ENCODE measurements at places on chromosomes 1 and 21.

DNA sequence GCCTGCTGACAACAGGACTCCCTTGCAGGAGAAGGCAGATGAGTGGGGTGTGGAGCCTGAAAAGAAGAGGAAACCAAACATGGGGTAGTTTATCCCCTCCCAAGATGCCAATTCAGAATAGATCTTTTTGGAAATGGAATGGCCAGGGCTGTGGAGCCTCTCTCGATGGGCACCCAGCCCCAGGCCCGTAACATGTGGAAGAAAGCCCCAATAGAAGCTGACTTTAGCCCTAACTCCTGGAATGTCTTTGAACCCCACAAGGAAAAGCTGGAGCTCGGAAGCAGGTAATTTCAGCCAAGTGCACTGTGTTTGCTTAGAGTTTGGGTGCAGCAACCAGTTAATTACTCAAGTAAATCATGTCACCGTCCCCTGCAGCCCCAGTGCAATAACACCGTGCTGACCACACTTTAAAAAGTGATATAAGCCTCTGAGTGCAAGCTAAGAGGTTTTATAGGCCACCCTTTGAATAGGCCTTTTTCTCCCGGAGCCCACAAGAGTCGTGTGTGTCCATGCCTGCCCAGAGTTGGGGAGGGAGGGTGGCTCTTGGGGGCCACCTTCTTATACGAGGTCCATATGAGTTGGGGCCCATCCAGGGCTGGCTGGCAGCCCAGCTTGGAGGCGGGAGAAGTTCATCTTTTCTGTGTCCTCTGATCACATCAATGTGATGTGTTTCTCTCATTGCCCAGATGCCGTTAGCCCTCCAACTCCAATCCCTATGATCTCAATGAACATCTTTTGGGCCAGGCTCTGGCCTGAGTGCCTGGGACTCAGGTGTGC lies 153.2 kb downstream of the TRABD2B start:
- no peak for DNase-seq

DNA sequence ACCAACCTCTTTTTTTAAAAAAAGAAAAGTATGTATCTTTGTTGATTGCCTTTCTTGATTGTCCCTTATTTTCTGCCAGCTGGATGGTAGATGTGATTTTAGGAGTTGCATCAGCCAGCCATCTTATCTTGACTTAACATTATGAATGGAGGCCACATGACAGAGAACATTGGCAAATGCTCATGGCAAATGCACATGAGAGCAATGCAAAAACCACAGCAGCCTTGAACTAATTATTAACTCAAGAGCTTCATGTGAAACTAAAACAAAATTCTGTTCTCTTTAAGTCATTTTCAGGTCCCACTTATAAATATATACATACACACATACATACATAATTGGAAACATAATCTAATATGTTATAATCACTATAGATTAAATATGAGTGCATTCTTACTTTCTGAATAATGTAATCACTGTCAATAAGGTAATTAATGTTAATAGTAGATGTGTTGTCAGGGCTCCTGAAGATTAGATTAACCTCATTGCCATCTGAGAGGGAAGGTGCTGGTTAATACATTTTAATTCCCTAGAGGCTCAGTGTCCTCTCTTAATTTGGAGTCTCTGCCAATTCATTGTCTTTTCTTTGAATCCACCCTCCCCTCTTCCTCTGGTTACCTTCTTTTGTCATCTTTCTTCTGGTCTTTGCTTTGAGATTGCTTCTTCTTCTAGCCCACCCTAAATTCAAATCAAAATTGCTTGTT lies 962.2 kb downstream of the ADGRL2 start:
- no peak for DNase-seq

GRCh38 chr1:208603721-208604120 lies 359.5 kb upstream of the PLXNA2 start:
- DNase-seq = no peak

DNA sequence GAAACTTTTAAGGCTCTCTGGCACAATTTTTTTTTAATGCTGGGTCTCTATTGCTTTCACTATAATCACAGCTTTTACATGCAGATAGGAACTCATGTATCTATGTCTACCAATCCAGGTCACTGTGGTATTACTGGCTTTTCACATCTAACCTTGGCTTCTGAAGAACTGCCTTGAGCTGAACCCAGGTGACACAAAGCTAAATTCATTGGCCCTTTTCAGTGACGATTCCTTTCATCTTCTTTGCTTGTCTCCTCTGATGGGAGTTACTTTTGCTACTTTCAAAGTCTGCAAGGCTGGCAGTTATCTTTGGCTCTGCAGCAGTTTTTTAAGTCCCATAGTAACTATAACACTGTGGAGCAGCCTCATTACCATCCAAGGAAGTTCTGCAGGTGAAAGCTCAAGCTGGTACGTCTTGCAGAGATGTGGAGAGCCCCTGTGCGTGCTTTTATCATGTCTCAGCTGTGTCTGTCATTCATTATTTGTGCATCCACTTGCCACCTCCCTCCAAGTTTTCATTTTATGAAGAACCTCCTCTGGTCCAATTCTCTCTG lies 364.3 kb downstream of the VAV3 start:
- no peak for DNase-seq

GRCh38 chr1:247843411-247843810 lies 1.7 kb upstream of the OR11L1 start:
- DNase-seq = no peak

DNA sequence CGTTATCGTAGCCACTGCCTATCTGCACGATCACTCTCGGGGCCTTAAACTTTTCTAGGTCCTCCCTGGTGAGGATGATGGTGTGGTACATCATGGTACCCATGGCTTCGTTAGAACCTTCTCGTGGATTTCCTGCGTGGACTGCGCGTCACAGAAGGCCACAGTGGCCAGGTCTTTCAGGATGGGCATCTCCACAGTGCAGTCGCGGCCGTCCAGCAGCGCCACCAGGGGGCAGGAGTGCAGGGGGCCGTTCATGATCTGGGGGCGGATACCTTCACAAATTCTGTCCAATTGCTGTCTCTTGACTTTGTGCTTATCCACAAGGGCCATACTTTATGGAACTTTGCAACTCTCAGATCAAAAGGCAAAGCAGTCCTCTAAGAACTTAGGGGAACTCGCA lies 69.6 kb downstream of the WLS start:
- no peak for DNase-seq

- no peak for DNase-seq
Observed at GRCh38 chr21:21096956-21097355, 98.7 kb downstream of the NCAM2 start.

- no peak for DNase-seq
Observed at GRCh38 chr1:243799908-243800307, 50.1 kb downstream of the AKT3 start.

DNA sequence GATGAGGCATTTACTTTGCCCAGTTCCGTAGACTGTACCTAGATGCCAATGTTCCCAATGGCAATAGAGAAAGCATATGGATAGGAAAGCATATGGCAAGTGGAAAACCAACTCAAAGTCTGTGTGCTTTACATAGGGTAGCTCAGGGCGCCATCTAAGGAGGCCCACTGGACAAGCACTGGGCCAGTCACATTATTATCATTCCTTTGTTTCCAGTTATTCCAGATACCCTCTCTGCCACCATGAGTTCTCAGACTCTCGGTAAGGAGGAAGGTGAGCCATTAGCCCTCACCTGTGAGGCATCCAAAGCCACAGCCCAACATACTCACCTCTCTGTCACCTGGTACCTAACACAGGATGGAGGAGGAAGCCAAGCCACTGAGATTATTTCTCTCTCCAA lies 9.8 kb downstream of the CD101 start:
- no peak for DNase-seq

GRCh38 chr1:231626535-231626950 lies at the start of gene DISC1:
DISC1 (plus strand) TSS chr1:231626790; CDS start chr1:231626868, 78 bp downstream.
- no peak for DNase-seq

DNA sequence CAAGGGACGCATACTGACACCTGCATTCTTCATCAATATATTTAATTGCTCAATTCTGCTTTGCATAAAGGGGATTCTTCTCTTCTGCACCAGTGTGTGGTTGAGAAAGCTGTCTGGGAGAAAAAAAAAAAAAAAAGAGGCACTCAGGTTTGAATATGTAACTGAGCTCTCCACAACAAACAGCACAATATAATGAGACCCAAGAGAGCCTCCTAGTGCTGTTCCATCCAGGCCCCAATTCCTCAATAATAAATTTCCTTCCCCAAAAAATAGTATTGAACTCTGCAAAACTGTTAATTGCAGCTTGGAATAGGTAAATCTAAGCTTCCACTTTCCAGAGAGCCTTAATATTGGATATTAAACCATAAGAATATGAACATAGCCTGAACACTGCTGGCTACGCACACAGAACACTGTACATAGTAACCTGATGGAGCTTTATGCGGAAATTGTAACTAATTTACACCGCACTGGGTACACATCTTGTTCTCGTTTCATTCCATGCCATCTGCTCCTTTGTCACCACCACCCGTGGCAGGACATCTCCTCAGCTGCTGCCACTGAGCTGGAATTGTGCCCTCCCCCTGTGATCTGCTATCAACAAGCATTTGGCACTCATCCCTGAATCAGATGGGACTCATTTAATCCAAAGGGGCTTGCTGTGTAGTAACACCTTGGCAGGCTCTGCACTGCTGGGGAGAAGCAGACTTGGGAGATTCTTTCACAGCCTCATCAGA lies 272.0 kb downstream of the HHIPL2 start:
- no peak for DNase-seq

DNA sequence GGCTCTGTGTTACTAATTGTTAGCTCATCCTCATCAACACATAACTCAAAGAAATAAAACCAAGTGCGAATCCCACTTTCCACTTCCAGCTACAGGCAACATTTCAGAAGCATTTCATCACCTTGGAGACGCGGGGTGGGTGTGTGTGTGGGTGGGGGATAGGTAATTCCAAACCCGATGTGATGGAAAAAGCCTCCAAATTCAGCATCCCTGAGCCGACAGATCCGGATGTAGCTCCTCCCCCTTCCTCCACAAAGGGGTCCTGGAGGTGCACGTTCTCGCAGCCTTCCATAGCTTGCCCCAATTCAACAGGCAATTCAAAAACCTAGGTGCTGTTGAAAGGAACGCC lies 486 bp downstream of the HSPA13 start:
- DNase-seq = peak; percentile 1

DNA sequence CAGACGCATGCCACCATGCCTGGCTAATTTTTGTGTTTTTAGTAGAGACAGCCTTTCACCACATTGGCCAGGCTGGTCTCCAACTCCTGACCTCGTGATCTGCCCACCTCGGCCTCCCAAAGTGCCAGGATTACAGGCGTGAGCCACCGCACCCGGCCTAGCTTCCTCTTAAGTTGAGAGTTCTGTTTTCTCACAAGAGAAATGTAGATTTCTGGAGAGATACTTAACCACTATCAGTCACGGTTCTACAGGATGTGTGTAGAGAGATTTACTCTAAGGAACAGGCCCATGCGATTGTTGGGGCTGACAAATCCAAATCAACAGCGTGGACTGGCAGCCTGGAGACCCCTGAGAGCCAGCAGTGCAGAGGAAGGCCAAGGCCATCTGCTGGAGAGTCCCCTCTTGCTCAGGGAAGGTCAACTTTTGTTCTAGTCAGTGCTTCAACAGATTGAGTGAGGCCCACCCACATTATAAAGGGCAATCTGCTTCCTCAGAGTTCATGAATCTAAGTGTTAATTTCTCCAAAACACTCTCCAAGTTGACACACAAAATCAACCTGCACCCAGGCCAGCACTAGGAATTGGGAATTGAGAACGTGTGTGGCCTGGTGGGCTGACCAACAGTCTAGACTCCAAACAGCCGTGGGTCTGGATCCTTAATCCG lies 38.7 kb downstream of the CHAF1B start:
- no peak for DNase-seq

DNA sequence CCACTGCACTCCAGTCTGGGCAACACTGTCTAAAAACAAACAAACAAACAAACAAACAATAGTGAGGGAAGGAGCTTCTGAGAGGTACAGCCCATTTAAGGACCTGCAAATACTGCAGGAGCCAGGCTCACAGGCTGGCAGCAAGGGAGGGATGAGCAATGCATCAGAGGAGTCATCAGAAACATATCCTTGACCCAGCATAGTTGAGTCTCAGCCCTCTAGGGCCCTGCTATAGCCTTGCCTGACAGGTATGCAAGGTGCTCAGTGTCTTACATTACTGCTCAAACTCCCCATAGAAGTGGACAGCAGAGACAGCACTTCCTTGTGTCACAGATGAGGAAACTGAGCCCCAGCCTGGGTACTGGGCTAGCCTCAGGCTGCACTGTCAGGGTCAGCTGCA lies 7.3 kb upstream of the TTC4 start:
- DNase-seq = no peak

DNA sequence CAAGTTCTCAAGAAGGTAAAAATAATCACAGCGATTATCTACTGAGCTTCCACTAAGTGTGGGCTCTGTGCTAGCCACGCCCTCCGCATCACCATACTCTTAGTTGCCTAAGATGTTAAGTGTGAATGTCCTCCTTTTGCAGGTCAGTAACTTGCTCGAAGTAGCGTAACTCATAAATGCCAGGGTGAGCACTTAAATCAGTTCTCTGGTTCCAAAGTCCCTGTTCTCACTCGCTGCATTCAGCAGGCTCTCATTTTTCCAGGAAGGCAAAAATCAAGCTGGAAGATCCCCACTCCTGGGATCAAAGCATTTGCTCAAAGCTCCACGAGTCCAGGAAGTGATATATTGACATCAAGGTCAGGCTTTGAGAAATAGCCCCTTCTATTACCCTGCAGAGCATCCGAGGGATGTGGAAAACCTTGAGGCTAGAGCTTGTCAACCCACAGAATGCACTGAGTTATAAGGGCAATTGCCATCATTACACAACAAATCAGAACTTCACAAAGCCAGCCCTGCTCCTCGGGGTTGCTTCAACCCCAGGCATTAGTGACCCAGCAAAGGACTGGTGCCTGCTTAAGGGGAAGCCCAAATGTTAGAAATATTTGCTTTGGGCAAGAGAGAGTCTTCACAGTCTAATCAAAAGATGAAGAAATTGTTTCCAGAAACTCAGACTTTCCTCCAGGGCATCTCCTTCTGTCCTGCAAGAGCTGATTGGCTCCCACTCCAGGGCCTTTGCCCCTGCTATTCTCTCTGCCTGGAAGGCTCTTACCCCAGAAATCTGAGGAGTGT lies 19.5 kb downstream of the SLC30A1 start:
- DNase-seq = no peak

DNA sequence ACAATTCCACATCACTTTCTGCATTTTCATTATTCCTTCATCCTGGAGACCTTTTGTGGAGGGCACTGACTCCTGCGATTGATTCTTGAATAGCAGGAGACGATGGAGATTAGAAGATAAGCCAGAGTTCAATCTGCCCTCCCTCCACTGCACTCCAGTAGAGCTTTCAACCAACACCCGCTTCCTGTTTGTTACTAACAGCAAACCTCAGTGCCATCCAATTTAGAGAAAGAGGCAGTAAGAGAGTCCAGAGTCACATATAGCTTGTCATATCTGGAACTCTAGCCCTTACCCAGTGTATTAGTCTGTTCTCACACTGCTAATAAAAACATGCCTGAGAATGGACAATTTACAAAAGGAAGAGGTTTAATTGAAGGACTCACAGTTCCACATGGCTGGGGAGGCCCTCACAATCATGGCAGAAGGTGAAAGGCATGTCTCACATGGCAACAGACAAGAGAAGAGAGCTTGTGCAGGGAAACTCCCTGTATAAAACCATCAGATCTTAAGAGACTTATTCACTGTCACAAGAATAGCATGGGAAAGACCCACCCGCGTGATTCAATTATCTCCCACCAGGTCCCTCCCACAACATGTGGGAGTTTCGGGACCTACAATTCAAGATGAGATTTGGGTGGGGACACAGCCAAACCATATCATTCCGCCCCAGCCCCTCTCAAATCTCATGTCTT lies 55.9 kb downstream of the PCBP3 start:
- no peak for DNase-seq

- DNase-seq = no peak
Observed at GRCh38 chr1:211541720-211542477, 37.1 kb downstream of the SLC30A1 start.

Measured in activated CD8-positive, alpha-beta memory T cell treated with anti-CD3 and anti-CD28 coated beads for 4 hours (primary cell).